HuH-7 (cell line): ENCODE measurements at places on chromosomes 11 and 22.

DNA sequence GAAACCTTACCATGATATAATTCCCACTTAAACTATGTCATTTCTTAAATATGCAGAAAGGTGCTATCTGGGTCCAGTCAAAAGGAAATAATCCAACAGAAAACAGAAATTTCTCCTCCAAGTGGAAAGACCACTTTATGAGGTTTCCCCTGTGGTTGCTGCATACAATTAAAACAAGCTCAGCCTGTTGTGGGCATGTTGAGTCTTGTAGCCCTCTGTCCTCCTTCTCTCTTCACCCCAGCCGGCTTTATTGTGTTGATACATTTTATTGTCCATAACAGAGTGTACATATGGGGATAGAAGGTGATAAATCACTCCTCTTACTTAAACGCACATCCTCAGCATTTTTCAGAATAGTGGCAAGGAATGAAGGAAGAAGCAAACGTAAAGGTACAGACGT lies 126.0 kb upstream of the MTNR1B start:
- DNase-seq = no peak

GRCh38 chr11:17915500-17916143 lies 97.2 kb downstream of the SERGEF start:
- no peak for DNase-seq

GRCh38 chr11:19672586-19673206 lies 39.9 kb upstream of the NAV2 start:
- DNase-seq = no peak

DNA sequence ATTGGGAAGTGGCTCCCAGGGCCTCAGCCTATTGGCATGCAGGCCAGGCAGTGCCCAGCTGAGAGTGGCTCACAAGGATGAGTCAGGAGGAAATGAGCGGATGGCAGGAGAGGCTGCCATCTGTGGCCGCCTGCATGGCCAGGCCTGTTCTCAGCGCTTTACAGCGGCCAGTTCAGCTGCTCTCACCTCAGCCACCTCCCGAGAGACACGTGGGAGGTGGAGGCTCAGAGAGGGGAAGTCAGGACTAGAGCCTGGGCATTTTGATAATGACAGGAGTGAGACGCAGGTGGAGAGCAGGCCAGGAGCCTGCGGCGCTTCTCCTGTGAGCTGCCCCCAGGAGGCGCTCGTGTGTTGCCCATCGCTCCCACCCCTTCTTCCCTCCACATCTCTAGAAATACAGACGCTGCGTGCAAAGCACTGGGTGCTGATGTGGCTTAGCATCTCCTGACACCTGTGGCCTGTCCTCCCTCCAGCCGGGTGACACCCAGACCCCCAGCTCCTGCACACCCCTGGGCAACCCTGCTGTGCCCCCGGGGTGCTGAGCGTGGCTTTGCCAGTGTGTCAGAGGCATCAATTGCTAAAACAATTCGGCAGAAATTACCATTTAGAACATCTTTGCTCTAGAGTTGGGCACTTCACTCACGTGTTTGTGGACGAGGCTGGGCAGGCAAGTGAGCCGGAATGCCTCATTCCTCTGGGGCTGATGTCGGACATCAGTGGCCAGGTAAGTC lies 21.4 kb upstream of the PANX2 start:
- DNase-seq = peak; percentile 95

GRCh38 chr11:111264646-111265045 lies 19.1 kb downstream of the POU2AF2 start:
- no peak for DNase-seq

DNA sequence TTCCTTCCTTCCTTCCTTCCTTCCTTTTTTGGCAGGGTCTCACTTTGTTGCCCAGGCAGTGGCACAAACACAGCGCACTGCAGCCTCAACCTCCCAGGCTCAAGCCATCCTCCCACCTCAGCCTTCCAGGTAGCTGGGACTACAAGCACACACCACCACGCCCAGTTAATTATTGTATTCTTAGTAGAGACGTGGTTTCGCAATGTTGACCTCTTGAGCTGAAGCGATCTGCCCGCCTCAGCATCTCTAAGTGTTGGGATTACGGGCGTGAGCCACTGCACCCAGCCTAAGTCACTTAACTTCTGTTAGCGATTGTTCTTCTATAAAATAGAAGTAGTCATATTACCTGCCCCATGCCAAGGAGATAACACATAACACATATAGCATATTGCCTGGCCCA lies 2.8 kb upstream of the SYTL2 start:
- DNase-seq = no peak

DNA sequence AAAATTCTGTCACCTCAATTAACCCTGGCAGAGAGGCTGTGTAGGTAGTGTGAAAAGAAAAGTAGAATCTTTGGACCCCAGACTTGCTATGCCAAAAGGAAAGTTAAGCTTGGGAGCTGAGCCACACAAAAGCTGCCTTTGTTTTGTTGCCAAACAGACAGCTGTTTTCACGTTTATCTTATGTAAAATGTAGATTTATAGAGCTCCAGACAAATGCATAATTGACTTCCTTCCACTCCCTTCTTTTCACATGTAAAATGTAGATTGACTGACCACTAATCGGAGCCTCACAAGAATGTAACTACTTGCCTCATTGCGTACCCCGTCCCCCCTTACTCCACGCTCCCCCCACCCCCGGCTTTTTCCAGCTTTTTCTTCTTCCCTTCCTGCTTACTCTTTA lies 2302.2 kb upstream of the RAG2 start:
- no peak for DNase-seq

DNA sequence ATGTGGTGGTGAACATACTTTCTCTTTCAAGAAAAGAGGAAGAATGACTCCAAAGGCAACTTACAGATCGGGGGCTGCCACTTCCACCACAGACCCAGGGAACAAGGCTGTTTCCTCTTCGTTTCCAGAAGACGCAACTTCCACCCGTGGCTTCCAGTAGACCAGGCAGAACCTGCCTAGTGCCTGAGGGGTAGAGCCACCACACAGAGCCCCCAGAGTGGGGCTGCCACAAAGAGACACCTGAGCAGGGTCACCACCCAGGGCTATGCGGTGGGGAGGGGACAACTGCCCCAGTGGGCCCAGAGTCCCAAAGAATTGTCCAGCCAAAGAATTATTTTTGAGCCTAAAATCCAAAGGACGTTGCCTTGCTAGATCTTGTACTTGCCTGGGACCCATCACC lies 16.7 kb upstream of the PHF21B start:
- DNase-seq = no peak

- peak; percentile 88 for DNase-seq
Measured at GRCh38 chr22:45597460-45598192, 74.0 kb upstream of the ATXN10 start.

GRCh38 chr11:72045849-72046248 lies 34.5 kb downstream of the NUMA1 start:
- DNase-seq = no peak

- no peak for DNase-seq
Measured at GRCh38 chr11:65438257-65439151, 15.9 kb downstream of the NEAT1 start.

DNA sequence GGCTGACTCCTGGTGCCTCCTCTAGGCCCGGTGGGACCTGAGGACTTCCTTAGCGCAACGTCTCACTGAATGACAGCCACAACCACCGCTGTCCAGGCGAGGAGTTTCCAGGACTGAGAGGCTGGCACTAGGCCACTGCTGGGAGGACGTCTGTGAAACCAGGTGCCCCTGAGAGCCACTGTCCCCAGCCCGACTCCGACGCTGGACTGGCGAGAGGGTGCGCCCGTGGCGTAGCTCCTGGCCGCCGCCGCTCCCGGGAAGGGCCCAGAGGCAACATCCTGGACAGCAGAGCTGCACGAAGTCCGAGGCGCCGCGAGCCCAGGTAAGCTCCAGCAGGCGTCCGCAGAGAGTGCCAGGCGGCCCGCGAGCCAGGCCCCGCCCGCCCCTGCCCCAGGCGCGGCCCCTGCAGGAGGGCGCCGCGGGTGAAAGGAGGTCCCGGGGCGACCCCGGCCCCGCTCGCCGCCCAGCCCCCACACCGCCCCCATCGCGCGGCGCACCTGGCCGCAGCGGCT lies 525 bp downstream of the DGCR2 start:
- DNase-seq = peak; percentile 48

DNA sequence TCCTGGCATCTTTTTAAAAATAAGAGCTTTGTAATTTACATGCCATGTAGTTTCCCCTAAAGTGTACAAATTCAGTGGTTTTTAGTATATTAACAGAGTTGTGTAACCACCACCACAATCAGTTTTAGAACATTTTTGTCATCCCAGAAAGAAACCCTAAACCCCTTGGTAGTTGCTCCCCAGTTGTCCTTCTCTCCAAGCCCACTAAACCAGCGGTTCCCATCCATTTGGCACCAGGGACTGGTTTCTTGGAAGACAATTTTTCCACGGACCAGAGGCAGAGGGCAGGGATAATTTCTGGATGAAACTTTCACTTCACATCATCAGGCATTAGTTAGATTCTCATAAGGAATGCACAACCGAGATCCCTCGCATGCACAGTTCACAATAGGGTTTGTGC lies 22.6 kb downstream of the CABIN1 start:
- DNase-seq = no peak

DNA sequence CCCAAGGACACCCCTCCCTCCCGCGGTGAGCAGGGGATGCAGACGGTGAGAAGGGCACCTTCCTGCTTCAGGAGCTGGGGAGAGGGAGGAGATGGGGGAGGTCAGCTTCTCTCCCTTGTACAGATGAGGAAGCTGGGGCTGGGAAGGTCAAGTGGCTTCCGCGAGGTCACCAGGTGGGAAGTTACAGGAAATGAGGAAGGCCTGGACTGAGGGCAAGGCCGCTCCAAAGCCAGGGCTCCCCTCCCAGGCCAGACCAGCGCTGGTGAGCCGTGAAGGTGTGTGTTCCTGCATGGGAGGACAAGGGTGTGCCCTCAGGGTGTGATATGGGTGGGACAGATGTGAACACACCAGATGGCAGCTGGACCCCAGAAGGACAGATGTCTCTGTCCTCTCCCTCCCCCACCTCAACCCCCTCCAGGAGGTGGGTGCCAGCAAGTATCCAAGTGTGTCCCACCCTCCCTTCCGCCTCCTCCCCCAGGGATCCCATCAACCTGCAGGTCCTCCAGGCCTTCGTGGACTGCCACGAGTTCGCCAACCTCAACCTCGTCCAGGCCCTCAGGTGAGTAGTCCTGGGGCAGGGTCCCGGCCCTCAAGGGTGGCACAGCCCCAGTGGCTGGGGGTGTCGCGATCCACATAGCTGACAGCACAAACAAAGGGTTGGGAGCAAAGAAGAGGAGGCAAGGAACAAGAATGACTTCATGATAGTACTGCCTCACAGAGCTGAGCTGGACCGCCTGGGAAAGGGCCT lies 16.6 kb downstream of the CYTH4 start:
- no peak for DNase-seq

DNA sequence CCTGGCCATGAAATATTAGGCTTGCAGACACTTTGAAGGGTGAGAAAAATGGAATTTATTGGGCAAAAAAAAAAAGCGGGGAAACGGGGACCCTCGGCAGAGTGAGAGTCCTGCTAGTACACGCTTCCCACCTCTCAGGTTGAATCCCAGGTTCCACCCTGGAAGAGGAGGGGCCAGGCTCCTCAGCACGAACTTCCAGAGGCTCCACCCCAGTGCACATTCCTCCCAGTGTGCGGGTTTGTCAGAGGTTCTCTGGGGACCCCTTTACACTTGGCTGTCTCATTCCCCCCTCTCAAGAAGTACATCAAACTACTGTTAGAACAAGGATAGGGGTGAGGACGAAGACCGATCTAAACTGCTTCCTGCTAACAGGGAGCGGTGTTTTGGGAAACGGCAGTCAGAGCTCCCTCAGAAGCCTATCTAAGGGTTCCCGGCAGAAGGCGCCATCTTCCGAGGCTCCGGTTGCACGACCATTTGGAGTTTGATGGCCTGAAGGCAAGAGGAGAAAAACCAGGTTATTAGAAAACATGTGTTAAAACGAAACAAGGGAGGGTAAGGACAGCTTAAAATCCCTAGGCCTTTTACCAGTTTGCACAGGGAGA lies 27.5 kb downstream of the FOLR3 start:
- no peak for DNase-seq
